OCI-LY7 (cell line): ENCODE measurements at places on chromosomes 5 and 9. TPM values are rescaled to one million over a fixed set of nuclear protein-coding genes. Genes with fewer than 3 reads are reported as not detected.
A peak's percentile ranks its signal among the peaks of the same experiment; 100 is the strongest.

DNA sequence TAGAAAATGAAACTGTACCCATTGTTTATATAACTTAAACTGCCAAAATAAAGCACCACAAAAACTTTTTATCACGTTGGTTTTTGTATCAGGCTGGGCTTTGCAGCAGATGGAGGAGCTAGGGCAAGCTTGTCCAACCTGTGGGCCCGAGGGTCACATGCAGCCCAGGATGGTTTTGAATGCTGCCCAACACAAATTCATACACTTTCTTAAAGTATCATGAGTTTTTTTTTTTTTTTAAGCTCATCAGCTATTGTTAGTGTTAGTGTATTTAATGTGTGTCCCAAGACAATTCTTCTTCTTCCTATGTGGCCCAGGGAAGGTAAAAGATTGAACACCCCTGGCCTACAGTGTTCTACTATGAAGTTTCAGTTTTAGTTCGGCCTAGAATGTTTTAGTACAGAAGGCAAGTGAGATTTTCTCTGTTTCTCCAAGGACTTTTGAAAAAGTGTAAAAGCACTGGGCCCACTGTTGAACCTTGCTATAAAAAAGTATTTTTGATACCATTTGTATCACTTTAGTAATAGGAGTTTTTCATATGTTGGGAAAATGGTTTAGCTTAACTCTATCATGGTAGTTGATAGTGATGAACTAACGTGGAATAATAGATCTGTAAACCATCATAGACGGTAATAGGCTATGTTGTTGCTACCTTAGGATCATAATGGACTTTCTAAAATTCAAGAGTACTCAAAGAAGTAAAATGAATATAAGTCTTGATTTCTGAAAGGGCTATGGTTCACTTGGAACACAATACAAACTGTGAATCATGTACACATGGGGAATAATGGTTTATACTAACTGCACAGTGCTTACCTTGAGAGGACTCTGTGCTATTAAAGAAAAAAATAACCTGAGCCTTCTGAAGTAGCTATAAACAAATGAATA, 2.9 kb downstream of the CDKN2A start:
- peak; percentile 17 for DNase-seq

GRCh38 chr9:123033864-123034601, 566 bp downstream of the GPR21 start:
- no peak for DNase-seq

DNA sequence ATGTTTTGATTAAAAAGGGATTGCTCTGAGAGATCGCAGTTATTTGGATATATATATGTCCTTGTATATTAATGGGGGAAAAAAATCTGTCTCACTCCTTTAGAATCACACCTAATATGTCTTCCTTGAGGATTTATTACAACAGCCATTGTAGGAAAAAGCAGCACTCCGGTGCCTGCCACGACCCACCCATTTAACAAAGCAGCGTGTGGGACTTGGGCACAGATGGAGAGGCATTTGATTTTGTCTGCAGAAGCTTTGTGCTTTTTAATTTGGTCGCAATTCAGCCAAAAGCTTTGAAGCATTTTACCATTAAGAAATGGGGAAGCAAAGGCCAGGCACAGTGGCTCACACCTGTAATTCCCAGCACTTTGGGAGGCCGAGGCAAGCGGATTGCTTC, 159.2 kb downstream of the SMARCA2 start:
- DNase-seq = no peak

DNA sequence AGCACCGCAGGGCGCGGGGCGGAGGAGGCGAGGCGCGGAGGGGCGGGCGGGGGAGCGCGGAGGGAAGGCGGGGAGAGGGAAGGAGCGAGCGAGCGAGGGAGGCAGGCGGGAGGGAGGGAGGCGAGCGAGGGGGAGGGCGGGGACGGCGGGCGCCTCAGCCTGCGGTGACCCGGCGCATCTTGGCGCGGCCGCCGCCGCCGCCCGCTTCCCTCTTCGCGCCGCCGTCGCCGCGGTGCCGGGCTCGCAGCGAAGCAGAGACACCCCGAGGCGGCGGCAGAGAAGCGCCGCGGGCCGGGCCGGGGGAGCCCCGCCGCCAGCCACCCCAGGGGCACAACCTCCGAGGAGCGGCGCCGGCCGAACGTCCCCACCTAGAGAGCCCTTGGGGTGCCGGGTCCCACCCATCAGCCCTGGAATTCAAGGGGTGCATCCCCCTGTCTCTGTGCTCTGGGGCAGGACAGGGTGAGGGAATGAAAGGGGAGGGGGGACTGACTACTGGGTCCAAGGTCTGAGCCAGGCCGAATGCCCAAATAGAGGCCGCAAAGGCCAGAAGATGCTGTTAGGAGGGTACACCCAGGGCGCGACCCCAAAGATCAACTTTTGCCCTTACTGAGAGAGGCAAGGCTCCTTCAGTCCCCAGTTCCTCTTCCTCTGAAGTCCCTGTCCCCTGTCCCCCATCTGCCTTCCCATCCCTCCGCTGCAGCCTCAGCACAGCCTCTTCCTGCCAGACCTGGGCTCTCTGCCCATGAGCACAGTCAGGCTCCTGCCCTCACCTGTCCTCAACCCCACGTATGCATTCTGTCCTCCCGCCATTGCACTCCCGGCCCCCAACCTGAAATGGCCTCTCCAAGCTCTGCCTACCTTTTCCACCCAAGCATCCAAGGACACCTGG, at the start of gene ADAMTS2:
Gene ADAMTS2, minus strand, starts transcription at position 29 of the 889 bp plus-strand sequence. CDS start 133 bp downstream, outside the sequence.
- no peak for DNase-seq

DNA sequence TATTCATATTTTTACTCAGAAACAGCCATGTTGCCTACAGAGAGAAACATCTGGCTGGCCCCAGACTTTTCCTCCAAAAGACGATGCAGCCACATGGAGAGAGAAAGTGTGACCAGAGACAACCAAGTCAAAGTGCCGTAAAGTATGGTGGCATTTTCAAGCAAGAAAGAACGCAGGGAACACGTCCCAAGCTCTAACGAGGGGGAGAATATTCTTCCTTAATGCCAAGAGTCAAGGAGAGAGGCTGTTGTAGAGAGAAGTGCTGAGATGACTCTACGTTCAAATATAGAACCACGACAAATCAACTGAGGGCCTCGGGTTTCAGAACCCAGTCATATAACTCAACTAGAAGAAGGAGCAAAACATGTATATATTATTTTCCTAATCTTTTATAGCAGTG, 55.9 kb downstream of the FNBP1 start:
- DNase-seq = no peak

GRCh38 chr9:108382310-108382709, 473.5 kb downstream of the ACTL7B start:
- no peak for DNase-seq

DNA sequence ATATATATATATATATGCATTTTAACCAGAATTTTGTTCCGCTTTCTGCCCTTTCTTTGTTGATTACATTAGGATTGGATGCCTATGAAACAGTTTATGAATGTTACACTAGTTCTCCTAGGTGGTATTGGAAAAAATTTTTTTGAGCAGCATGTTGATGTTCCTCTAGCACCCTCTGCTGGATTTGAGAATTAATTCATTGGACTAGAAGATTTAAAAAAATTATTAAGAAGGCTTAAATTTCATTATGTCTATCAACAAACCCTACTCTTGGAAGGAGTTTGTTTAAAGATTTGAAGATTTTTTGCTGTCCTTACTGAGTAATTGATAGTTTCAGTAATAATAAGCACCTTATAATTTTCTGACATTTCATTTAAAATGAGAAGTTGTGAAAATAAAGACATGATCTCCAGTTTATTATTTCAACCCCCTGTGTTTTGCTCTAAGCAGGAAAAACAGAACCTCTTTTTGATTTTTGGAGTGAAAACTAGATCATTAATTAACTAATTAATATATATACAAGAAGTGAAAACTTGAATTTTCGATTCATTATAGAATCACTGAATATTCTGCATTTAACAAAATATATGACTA, 89.6 kb downstream of the CCDC171 start:
- DNase-seq = peak; percentile 65

- no peak for DNase-seq
Observed at GRCh38 chr5:98791898-98792580, 18.6 kb downstream of the RGMB start.

DNA sequence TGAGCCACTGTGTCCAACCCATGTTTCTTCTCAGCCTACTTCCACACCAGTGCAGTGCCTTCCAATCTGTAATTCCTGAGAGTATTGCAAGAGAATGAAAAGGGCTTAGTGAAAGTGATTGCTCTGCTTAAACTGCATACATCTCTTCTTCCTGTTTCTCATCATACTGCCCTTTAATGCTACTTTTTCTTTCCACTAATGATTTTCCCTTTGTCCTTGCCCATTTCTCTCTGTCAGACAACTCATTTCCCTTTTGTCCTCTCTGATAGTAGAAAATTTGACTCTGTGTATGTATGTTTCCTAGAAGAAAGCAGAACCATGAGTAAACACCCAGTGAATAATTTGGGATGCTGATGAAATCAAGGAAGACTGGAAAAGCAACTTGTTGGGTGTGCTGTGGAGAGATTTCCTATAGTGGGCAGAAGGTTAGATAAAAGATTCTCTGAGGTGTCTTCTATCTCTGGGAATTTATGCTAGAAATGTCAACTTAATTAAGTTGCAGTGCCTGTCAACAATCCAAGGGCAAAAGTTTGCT, 102.2 kb upstream of the CHD1 start:
- DNase-seq = no peak

DNA sequence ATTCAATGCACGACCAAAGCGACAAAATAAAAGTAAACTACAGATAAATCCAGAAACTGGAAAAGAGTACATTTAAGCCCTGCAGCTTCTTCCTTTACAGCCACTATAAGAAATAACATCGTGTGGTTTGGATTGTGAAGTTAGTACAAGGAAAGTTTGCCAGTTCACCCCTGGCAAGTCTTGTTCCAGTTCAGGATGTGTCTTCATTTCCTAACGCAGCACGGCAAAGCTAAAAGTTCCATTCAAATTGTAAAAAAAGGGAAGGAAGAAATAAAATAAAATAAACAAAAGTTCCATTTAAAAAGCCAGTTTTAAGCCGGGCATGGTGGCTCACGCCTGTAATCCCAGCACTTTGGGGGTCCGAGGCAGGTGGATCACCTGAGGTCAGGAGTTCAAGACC, 83.3 kb upstream of the RETREG1 start:
- no peak for DNase-seq

DNA sequence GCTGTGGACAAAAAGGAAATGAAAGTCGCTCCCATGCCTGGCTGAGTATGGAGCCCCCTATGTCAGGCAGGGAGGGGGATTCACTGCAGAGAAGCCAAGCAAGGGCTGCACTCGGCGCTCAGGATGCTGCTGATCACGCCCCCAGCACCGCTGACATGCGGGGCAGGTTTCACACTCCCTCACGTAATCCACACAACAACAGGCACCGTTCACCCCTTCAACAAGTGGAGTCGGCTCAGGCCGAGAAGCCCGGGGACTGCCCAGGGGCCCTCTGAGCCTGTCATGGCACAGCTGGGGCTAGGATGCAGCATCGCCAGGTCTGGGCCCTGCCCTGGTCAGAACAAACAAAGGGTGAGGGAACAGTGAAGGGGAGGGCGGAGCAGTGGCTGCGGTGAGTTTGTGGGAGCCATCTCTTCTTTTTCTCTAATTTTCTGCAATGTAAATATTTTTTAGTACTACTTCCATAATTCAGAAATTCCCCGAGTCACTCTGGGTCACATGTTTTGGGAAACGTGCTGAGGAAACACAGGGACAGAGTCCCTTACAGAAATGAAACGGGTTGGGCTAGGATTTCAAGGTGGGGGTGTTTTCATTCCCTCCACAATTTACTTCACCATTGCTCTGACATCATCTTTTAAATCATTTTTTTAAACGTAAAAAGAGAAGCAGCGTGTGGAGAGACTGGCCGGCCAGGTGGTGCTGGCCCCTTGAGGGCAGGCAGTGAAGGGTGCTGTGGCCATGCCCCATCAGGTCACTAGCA, 49.8 kb downstream of the PRRT1B start:
- DNase-seq = no peak

- peak; percentile 33 for DNase-seq
Observed at GRCh38 chr9:74645007-74645639, 148.0 kb downstream of the RORB start.

DNA sequence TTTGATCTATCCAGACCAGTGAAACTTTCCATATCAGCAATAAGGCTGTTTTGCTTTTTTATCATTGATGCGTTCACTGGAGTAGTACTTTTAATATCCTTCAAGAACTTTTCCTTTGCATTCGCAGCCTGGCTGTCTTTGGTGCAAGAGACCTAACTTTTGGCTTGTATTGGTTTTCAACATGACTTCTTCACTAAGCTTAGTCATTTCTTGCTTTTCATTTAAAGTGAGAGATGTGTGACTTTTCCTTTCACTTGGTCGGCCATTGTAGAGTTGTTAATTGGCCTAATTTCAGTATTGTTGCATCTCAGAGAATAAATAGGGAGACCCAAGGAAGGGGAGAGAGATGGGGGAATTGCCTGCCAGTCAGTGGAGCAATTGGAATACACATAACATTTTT, 26.4 kb upstream of the CMYA5 start:
- no peak for DNase-seq

GRCh38 chr9:19184144-19184917, 46.2 kb upstream of the DENND4C start:
- DNase-seq = peak; percentile 43

DNA sequence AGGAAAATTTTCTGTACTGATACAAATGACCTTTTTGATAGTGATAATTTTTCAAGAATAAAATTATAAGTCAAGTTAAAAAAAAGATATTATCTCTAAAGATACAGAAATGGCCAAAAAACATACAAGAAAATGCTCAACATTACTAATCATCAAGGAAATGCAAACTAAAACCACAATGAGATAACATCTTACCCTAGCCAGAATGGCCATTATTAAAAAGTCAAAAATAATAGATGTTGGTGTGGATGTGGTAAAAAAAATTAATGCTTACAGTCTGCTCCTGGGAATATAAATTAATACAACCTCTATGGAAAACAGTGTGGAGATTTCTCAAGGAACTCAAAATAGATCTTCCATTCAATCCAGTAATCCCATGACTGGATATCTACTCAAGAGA, 22.9 kb upstream of the PTGER4 start:
- DNase-seq = no peak

DNA sequence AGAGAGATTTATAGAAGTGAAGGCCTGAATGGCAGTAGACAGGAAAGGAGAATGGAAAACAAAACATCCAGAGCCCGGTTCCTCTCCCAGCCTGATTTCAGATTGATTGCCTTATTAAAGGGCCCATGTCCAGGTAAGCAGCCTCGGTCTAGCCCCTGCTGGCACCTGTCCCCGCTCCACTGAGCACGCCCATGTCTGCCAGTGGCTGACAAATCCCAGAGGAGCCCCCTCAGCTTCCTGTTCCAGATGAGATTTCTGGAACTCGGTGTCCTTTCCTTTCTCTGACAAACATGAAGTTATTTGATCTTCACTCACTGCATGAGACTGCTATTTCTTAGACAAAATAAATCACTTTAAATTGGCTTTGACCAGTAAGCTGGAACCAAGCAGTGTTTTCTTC, 187.0 kb upstream of the ADCY2 start:
- no peak for DNase-seq

The DNAI1 gene
- total RNA-seq = 0.55 and 0.97 TPM in 2 replicates

The SPATA31E1 gene
- not detected in 2 replicates for total RNA-seq

The PTCD2 gene
- 15.5 and 17.9 TPM in 2 replicates for total RNA-seq

The KIF4B gene
- total RNA-seq = not detected in 2 replicates

The IFNB1 gene
- not detected in 2 replicates for total RNA-seq

The SAPCD2 gene
- 51.4 and 57.2 TPM in 2 replicates for total RNA-seq

The GHR gene
- total RNA-seq = not detected in 2 replicates

The CCIN gene
- not detected in 2 replicates for total RNA-seq

The KCTD16 gene
- 0.28 and 0.32 TPM in 2 replicates for total RNA-seq

The ECM2 gene
- not detected in 2 replicates for total RNA-seq
